ENCODE measurements at places on chromosomes 11 and 22. TPM values are rescaled to one million over a fixed set of nuclear protein-coding genes. Genes with fewer than 3 reads are reported as not detected.

Gene NCR3LG1
- 10.1 TPM for total RNA-seq

Gene GDPD4
- total RNA-seq, result 0.08 TPM

Gene SLC17A6
- total RNA-seq, result not detected

Gene GSTP1
- total RNA-seq, result 1,923 TPM

DNA sequence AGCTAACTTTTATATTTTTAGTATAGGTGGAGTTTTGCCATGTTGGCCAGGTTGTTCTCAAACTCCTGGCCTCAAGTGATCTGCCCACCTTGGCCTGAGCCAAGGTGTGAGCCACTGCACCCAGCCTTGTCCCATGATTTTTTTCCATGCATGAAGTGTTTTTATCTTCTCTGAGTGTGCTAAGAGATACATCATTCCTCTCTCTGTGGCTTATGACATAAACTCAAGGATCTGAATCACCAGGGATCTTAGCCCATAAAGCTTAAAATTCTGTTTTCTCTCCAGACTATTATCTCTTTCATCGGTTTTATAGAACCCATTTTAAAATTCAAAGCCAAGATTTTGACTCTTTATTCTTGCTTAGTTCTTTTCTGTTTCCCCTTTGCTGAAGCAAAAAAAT, 48.4 kb upstream of the C11orf58 start:
- no peak for DNase-seq

DNA sequence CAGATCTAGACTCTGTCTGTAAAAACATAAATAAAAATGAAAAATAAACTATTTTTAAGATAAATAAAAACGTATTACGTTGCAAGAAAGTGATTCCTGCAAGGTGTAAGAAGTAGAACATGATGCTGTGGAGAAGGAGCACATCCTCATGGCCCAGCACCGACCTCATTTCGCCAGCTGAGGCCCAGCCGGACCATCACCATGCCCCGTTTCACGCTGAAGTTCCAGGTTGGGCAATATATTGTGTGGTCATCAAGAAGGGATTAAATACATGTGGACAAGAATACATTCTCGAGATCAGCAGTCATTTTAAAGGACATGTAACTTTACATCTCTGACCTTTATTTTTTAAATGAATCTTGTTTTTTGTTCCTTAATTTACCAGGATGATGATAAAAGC, 20.7 kb upstream of the CTTN start:
- no peak for DNase-seq

GRCh38 chr11:118672846-118673245, 6.6 kb downstream of the TREH start:
- no peak for DNase-seq

GRCh38 chr11:17507773-17508172, 31.1 kb upstream of the ABCC8 start:
- no peak for DNase-seq

- DNase-seq, result no peak
Observed at GRCh38 chr11:86458294-86459001, 83.8 kb downstream of the CCDC81 start.

- no peak for DNase-seq
Observed at GRCh38 chr11:32348502-32348901, 86.8 kb downstream of the WT1 start.

Data from kidney epithelial cell (primary cell).